ENCODE measurements at places on chromosomes 4 and X.

- no peak for DNase-seq
Observed at GRCh38 chrX:70087857-70088630, 25.8 kb downstream of the OTUD6A start.

GRCh38 chr4:139458999-139459398 lies 5.1 kb downstream of the RAB33B start:
- DNase-seq = no peak

- no peak for DNase-seq
Observed at GRCh38 chrX:99939883-99940232, 470.2 kb downstream of the PCDH19 start.

DNA sequence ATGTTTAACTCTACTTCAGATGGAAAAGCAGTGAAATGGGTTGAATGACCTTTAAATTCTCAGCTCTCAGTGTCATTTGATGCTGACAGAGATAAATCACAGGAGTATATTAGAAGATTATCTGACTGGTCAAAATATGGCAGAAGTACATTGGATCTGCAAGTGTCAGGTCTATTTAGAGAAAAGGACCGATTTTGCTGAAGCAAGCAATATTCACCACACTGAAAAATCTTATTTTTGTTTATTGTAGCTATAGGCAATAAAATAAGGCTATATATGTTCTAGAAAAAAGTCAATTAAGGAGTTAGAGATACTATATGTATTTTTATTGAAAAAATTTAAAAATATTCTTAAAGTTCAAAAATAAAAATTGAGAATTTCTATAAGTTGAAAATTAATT lies 325.3 kb downstream of the CXXC4 start:
- DNase-seq = no peak

GRCh38 chrX:71846429-71846828 lies 64.2 kb upstream of the NHSL2 start:
- DNase-seq = no peak

GRCh38 chr4:30553706-30554105 lies 166.5 kb upstream of the PCDH7 start:
- DNase-seq = no peak

DNA sequence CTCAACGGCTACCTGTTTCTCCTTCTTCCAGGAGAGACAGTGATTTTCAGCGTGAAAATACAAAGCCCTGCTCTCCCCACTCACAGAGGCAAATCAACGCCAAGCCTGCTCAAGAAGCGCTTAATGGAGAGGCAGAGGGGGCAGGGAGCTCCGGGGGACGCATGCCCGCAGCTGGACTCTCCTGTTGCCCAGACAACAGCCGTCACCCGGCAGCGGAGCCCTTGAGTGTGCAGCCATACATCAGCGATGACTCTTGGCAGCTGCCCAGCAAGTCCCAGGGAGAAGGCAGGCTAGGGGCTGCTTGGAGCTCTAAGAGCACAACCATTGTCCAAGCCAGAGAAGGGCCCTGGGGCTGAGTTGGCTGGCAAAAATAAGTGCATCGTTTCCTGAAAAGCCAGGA lies 71.0 kb upstream of the AFAP1 start:
- DNase-seq = peak; percentile 86

DNA sequence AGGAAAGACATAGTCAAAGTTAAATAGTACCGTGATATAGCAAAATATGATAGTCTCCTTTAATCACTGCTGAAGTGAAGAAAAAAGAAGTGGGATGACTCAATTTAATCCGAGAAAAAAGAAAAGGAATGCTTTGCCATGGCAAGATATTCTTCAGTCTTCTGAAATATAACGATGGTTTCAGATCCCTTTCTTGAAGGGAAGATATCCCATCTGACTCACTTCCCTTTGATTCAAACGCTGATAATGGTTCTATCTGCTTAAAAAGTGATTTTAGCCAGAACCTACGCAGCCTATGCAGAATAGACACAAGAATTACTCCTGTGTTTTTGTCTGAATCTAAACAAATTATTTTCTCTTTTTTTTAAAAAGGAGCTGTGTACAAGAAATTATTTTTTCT lies 68.1 kb upstream of the FTHL17 start:
- no peak for DNase-seq

DNA sequence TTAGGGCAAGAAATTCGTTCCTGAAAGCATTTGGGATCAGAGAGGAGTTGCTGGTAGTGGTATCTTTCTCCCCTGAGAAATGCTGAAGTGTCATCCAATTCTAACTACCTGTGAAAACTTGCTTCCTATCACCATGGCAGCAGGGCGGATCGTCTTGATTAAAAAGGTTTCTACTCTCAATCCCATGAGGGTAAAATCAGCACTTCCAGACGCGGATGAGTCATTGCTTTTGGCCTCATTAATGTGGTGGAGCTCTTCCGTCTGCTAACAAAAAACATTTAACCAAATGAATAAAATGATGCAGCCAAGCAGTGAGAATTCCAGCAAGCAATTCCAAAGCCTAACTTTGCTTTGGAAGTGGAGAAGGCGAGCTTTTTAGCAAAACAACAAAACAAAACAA lies 325.6 kb downstream of the CAMK2D start:
- peak; percentile 79 for DNase-seq

DNA sequence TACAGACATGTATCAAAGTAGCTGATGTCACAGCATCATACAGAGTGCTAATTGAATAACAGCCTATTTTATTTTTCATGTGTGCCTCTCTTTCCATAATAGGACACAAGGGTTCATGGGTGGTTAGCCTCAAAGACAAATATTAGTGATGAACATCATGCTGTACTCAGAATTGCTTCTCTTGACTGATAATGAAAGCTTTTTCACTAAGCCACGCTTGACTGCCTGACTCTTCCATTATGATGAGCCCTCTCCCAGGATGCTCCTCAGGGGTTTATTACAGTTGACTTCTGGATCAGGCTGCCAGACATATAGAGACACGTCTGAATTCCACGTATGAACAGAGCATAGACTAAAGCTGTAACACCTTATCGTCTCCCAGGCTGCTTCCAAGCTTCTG lies 2757.5 kb downstream of the PCDH7 start:
- DNase-seq = no peak

DNA sequence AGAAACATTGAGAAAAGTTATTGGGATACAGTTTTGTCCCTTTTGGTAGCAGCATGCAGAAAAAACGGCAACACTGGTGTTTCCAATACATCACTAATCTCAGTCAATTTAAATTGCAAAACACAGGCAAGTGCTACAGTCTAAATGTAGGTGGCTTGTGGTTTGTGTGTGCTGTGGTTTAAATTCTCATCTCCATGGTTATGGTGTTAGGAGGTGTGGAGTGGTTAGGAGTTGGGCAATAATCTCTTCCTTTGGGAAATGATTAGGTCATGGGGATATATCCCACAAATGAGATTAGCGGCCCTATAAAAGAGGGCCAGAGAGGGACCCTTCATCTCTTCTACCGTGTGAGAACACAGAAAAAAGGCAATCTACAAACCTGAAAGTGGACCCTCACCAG lies 1344.3 kb downstream of the ADGRL3 start:
- DNase-seq = no peak

DNA sequence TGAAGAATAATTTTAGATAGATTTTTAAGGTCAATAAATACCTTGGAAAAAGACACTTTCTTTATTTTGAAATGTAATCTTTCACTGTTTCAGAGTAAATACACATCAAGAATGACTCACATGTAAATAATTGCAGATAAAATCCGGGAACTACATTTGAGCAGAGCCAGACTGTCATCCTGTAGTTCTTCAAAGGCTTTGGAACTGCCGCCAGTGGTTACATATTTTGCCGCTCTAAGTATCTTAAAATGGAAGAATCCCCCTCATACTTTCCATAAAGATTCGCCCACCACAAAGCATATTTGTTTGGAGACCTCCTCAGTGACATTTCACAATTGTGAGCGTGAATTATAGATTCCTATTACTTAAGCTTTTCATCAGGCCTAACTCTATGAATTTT lies 607.8 kb upstream of the ZFP42 start:
- no peak for DNase-seq

DNA sequence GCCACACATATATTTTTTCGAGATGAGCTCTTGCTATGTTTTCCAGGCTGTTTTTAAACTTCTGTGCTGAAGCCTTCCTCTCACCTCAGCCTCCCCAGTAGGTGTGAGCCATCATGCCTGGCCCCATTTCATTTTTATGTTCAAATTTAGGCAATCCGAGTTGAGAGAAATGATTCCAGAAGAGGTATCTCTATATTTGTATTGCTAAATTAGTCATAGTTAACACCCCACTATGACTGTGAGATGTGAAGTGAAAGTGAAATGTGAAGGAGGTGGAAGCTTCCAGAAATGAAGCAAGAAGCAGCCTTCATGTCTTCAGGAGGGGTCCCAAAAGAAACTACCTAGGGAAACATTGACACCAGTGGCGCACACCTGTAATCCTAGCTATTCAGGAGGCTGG lies 17.7 kb downstream of the APELA start:
- DNase-seq = no peak

DNA sequence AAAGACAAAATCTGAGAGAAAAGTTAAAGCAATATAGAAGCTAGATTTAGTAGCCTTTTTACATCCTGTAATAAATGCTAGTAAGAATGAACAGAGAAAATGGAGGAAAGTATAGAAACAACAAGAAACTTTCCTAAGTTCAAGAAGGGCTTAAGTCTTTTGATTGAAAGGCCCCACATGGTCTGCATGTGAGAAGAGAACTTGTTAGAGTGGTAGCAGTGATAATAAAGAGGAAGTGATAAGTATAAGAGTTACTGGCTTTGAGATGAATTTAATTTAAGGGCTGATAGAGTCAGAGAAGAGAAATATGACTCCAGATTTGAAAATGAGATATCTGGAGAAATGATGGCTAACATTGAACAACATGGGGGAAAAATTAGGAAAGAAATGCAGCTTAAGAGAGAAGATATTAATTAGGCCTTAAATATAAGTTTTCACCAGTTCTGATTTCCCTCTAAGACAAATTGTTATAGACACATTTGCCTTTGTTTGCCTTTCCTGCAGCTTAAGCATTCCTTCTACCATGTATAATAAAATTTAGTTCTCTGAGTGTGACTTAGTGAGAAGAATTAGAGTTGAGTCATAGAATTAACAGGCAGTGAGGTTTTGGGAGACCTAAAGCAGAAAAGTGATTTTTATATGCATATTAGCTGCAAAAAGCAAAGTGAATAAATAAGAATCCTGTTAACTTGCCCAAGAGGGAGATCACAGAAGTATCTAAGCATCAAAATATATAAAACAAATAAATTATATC lies 18.4 kb downstream of the ZFX start:
- no peak for DNase-seq

GRCh38 chr4:95268819-95269565 lies 279.8 kb downstream of the UNC5C start:
- DNase-seq = no peak
